GM19239 (cell line): ENCODE measurements at places on chromosomes 1 and 21.
A peak's percentile ranks its signal among the peaks of the same experiment; 100 is the strongest.

- DNase-seq, result no peak
Measured at GRCh38 chr1:111221633-111222291, 5.8 kb upstream of the CHI3L2 start.

GRCh38 chr1:94094469-94095111 is 26.4 kb downstream of the ABCA4 start:
- DNase-seq, result no peak

- no peak for DNase-seq
Measured at GRCh38 chr1:53669621-53670191, 69.3 kb downstream of the GLIS1 start.

DNA sequence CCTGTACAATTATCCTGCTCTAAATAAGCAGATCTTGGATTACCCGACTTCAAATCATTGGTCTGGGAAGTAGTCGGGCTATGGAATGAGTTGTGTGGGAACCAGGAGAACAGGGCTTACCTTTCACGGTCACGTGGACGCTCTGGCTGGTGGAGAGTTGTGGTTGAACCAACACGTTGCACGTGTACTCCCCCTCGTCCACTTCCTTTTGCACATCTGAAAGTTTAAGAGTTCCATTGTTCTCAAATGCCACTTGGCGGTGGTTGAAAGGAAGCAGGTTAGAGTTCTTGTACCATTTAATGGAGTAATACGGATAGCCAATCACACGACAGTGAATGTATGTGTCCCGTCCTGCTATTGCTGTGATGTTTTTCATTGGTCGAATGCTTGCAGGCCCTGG is 470.7 kb downstream of the PCP4 start:
- no peak for DNase-seq

DNA sequence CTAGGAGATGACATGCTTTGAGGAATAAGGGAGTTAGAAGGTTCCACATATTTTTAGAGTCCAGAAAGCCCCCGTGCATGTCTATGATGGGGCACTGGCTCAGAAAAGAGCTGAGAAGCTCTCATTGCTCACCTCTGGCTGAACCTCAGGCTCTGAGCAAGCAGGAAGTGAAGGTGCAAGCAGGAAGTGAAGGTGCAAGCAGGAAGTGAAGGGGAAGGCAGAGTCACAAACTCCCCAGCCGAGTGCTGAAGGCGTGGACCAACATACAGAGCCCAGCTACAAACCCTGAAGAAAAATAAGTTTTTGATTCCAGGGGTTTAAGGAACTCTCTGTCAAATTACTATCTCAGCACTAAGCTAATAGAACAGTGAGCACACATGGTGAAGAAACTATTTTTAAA is 7.0 kb downstream of the KRTAP10-8 start:
- no peak for DNase-seq

DNA sequence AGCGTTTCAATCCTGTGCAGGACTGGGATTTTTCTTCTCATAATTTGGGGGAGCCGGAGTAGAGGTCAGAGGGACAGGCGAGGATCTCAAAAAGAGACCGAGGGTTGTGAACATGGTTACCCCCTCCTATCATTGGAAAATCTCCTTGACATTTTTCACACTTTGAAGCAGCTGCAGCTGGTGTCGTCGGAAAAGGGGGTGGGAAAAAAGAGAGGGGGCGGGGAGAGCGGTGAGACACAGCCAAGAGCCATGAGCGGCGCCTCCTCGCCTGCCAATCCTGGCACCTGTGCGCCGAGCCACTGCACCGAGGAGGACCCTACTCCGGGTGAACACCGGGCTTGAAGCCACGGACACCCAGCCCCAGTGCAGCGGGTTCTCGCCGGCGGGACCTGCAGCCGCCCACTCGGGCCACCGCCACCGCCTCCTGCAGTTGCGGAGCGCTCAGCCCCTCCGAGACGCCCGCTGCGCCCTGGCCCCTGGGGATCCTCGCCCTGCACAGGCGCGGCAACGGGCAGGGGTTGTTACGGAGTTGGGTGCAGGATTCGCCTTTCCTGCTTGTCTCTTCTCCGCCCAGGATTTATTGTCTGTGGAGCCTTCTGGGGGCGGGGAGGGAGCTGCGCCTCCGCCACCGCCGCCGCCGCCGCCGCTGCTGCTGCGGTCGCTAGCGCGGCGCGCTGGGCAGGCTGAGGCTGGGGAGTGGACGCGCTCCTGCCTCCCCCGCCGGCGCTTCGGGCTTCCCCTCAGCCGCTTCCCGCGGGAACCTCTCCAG is at the start of gene LRRC7:
Gene LRRC7 (plus strand): TSS at position 271 of the 769 bp plus-strand sequence. CDS start 718 bp downstream, outside the sequence.
- DNase-seq, result no peak

- no peak for DNase-seq
Measured at GRCh38 chr1:17982197-17982596, 125.4 kb upstream of the IGSF21 start.

DNA sequence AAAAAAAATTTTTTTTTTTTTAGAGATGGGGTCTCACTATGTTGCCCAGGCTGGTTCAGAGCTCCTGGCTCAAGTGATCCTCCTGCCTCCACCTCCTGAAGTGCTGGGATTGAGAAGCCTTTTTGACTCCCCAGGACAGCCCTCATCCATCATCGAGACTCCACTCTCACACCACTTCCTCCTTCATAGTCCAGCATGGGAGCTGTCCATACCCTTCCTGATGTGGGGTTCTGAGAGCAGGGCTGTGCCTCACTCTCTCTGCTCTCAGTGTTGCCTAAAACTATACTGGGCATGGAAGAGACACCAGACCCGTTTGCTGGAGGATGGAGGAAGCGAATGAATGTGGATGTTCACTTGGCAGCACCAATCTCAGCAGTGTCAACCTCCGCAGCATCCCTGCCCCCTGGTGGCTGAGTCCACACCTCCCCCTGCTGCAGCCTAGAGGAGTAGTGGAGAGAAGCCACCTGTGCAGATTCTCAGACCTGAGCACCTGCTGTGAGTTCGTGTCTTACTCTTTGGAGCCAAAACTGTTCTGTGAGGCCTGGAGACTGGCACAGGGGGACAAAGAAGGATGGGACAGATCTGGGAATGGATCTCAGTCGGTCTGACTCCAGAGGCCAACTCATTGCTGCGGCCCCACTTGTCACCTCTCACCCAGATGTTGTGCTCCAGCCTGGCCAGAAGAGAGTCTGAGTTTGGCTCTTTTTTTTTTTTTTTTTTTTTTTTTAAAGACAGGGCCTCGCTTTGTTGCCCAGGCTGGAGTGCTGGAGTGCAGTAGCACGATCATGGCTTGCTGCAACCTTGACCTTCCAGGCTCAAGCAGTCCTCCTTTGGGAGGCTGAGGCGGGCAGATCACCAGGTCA is 17.7 kb downstream of the TINAGL1 start:
- DNase-seq, result peak; percentile 80

DNA sequence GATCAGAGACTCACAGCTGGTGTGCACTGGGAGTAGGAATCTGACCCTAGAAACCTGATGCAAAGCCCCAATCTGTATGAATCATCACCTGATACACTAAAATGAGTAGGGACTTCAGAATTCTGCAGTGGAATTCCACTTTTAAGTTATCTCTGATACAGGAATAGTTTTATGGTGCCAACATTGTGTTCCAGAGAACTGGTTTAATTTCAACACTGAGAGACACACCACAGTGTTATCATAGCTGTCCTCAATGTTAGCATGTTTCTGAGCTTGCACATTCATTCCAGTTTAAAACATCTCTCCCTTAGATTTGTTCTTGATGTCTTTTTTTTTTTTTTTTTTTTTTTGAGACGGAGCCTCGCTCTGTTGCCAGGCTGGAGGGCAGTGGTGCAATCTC is 7.1 kb downstream of the UTS2 start:
- no peak for DNase-seq

DNA sequence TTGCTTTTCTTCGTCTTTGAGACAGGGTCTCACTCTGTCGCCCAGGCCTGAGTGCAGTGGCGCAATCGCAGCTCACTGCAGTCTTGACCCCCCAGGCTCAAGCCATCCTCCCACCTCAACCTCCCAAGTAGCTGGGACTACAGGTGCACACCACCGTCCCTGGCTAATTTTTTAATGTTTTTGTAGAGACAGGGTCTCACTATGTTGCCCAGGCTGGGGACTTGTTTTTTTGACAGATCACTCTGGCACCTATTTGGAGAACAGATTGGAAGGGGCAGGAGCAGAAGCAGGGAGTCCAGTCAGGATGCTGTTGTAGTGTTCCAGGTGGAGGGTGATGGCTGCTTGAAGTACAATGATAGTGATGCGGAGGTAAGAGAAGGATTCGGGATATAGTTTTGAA is 12.7 kb upstream of the KDM4A start:
- DNase-seq, result no peak

DNA sequence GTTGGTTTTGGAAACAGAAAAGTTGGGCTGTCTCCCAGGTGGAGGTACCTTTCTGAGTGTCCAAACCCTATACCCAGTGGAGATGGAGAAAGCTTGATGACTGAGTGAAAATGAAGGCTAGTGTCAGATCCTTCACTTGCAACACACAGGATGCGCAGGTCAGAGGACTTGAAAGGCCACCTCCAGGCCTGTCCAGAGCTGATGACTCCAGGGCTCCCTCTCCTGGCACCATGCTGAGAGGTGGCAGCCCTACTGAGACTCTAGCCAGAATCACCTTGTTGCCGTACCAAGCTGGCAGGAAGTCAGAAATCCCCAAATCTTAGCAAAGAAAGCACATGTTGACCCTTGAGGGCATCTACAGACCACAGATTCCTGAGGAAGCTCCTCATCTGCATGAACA is 16.4 kb downstream of the KNCN start:
- no peak for DNase-seq

DNA sequence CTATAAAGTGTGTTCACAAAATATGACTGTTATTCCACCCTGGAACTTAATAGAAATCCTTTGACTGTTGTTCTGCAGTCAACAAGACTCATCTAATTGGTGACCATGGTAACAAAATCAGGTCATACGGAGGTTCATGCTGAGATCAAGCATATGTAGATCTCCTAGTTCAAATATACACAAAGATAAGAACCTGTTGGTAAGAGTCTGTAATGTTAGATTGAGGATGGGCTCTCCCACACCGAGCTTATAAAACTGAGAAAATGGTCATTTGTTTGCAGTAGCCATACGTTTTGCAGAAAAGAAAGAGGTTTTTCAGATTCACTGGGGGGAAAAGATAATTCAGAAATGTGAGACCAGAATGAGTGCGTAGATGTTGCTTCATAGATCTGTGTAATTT is 468.1 kb downstream of the RPS6KC1 start:
- no peak for DNase-seq

- DNase-seq, result no peak
Measured at GRCh38 chr1:150555198-150555970, 6.2 kb downstream of the ADAMTSL4 start.

- no peak for DNase-seq
Measured at GRCh38 chr1:229365569-229365968, 22.7 kb upstream of the CCSAP start.

- DNase-seq, result no peak
Measured at GRCh38 chr1:156775799-156776198, 8.5 kb downstream of the PRCC start.

- no peak for DNase-seq
Measured at GRCh38 chr1:58084266-58084665, 462.3 kb downstream of the OMA1 start.

GRCh38 chr21:28229814-28230213 is 762.9 kb downstream of the LTN1 start:
- DNase-seq, result no peak

DNA sequence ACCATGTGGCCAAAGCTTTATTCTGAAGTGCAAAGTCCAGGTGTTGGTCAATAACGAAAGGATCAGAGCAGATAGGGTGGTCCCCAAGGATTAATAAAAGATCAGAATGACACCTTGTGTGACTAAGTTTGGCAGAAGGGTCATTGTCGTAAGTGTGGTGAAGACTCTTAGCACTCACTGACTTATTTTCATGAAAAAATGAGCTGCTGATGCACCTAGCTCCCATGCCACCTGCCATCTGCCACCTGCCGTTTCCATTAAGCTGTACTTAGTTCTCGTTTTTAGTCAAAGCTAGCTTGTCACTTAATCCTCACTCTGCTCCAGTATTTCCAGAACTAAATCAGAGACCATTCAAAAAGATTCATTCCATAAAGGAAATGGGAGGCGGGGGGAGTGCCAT is 112.6 kb downstream of the SEC16B start:
- DNase-seq, result no peak

GRCh38 chr1:212683357-212683722 is 16.3 kb downstream of the BATF3 start:
- DNase-seq, result peak; percentile 80

DNA sequence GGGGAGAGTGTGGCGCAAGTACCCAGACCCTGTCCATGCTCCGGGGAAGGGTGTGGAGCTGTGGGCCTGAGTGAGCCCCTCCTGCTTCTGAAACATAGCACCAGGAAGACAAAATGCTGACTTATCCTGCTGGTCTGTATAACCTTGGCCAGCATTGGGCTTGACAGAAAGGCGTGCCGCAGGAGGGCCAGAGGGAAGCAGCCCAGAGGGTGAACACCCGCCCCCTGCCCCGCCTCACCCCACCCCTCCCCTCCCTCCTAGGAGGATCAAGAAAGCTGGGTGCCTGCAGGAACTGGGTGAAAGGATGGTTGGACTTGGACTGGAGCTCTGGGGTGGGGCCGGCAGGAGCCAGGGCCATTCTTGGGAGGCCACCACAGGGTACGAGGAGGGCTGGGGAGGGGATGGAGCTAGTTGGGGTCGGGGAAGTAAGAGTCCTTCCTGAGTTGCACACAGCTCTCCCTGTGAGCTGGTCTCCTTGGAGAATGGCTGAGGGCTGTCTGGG is 27.1 kb downstream of the PTPRF start:
- DNase-seq, result no peak

DNA sequence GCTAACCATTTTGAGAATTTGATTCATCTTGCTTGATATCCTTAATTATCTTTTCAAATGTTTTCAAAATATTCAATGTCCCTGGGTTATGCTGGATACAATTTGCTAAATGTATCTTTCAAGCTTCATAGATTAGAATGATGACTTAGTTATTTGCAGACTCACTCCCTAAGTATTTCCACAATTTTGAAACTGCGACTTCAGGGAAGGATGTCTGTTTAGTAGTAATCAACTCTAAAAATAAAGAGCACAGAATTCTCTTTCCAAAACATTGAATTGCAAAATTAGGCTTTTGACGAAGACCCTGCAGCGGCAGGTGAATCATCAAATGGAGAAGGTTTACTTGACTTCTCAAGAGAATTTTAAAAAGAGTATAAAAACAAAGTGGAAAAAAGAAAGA is 14.2 kb downstream of the RGS1 start:
- DNase-seq, result no peak

DNA sequence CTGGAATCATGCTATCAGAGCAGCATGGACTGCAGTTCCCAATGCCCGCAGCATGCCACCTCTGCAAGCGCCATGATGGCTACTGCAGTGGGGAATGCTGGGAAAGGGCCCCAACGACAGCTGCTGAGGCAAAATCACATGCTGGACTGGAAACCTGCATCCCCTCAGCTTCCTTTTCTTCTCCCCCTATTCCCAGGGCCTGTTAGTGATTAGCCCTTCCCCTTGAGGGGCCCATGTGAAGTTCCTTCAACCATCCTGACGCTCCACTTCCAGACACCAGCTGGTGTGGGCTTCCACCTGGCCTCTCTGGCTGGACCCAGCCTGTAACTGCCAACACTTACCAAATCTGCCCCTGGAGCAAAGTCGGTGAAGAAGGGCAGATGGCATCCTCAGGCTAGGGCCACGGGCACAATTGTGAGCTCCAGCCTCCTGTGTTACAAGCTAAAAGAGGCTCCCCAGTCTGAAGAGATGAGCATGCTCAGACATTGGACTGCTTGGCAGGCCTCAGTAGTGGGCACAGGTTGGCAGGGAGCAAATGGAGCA is 22.1 kb upstream of the SDC3 start:
- no peak for DNase-seq

- DNase-seq, result no peak
Measured at GRCh38 chr1:171699531-171699930, 42.3 kb downstream of the VAMP4 start.
